Fibroblast of the aortic adventitia (primary cell): ENCODE measurements at places on chromosomes 4 and X. TPM values are rescaled to one million over a fixed set of nuclear protein-coding genes. Genes with fewer than 3 reads are reported as not detected.

GAGE1 gene
- not detected in 2 replicates for total RNA-seq

USP17L21 gene
- total RNA-seq, result not detected in 2 replicates

GUCY1A1 gene
- 0.09 and 2.4 TPM in 2 replicates for total RNA-seq

CFP gene
- total RNA-seq, result 0.18 TPM in 1 of 2 replicates, not detected in the other

SSX2 gene
- not detected in 2 replicates for total RNA-seq

SCOC gene
- total RNA-seq, result 30.9 and 92.7 TPM in 2 replicates

PABPC1L2B gene
- not detected in 2 replicates for total RNA-seq

ADH7 gene
- 0.09 TPM in 1 of 2 replicates, not detected in the other for total RNA-seq

SOWAHB gene
- total RNA-seq, result not detected in 2 replicates

CHRDL1 gene
- total RNA-seq, result 1.2 and 4.0 TPM in 2 replicates

MAGEA12 gene
- not detected in 2 replicates for total RNA-seq

ARHGAP36 gene
- not detected in 2 replicates for total RNA-seq

RRH gene
- 0.09 TPM in 1 of 2 replicates, not detected in the other for total RNA-seq

SLC9B1 gene
- 1.2 and 2.0 TPM in 2 replicates for total RNA-seq

MAGEA9B gene
- not detected in 2 replicates for total RNA-seq

DCAF4L1 gene
- 0.09 and 0.25 TPM in 2 replicates for total RNA-seq

NUP62CL gene
- total RNA-seq, result 0.09 TPM in 1 of 2 replicates, not detected in the other
